Tibial artery (tissue), 4 donors: ENCODE measurements at places on chromosomes 4 and X.

- peak; percentile 61 for DNase-seq
Measured at GRCh38 chrX:49919617-49920016, 2.8 kb upstream of the CLCN5 start.

GRCh38 chrX:46573892-46574773, 568 bp downstream of the CHST7 start:
- DNase-seq = peak; percentile 67

- no peak for DNase-seq
Measured at GRCh38 chr4:141933978-141934377, 297.6 kb downstream of the IL15 start.

DNA sequence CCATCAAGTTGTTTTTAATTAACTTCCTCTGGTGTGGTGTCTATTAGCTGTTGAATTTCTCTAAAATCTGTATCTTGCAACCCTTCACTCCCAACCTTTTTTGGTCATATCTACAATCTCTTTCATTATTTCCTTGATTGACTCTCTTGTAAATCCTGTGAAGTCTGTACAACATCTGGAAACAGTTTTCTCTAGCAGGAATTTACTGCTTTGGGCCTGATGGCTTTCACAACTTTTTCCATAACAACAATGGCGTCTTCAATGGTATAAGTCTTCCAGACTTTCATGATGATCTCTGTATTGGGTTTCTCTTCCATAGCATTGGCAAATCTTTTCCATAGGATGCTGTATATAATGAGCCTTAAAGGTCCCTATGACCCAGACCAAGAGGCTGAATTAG, 49.0 kb downstream of the TBC1D19 start:
- DNase-seq = no peak

- DNase-seq = no peak
Measured at GRCh38 chr4:43316813-43317212, 424.3 kb downstream of the GRXCR1 start.

DNA sequence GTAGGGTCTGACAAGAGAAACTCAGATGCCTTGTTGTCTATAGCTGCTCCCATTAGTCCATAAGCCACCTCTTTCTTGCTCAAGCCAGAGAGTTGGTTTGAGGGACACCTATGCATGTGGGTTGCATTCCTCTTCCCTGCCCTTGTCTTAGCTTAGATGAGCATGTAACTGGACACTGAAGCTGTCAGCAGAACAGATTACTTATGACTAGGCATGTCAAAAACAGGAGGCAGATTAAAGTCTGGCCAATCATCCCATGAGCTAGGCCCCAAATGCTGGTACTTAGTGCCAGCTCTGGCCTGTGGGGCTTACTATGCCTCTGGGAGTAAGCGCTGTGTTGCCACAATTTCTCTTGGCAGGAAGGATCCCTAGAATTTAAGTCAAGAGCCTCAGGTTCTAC, 215.2 kb downstream of the AR start:
- DNase-seq = no peak

DNA sequence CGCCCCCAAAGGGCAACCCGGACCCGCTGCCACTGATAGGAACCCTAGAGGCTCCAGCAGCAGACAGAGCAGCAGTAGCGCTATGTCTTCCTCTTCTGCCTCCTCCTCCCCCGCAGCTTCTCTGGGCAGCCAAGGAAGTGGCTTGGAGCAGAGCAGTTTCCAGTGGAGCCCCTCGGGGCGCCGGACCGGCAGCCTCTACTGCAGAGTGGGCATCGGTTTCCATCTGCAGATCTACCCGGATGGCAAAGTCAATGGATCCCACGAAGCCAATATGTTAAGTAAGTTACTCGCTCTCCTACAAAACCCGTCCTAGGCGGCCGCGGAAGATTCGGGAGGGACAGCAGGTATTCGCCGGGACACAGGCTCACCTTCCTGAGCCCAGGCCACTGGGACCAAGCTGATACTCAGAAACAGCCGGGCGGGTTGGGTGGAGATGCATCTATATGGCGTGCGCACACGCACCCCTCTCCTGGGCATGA, 477 bp downstream of the FGF5 start:
- DNase-seq = no peak

- no peak for DNase-seq
Measured at GRCh38 chrX:68762766-68763165, 66.1 kb upstream of the EFNB1 start.

- DNase-seq = no peak
Measured at GRCh38 chrX:47235691-47236103, 2.9 kb downstream of the USP11 start.
